ENCODE measurements at places on chromosomes 6 and 20. TPM values are rescaled to one million over a fixed set of nuclear protein-coding genes. Genes with fewer than 3 reads are reported as not detected.

Gene PTK6
- under 0.01 TPM for total RNA-seq

Gene COL12A1
- 1,023 TPM for total RNA-seq

Gene SYNDIG1
- total RNA-seq = 0.17 TPM

Gene OVOL2
- not detected for total RNA-seq

Gene CST1
- total RNA-seq = 3.6 TPM

Gene MICAL1
- 30.8 TPM for total RNA-seq

Gene TBPL1
- total RNA-seq = 15.4 TPM

Gene MARCKS
- 81.7 TPM for total RNA-seq

Gene MICB
- 17.2 TPM for total RNA-seq

Gene PRICKLE4
- 0.26 TPM for total RNA-seq

Gene TMEM244
- not detected for total RNA-seq

Gene PAK5
- total RNA-seq = not detected

Gene ADGB
- not detected for total RNA-seq

Gene SYNCRIP
- total RNA-seq = 41.1 TPM

Gene CCM2L
- total RNA-seq = not detected

Gene SAMD3
- 2.8 TPM for total RNA-seq

Data from fibroblast of lung (primary cell).